ENCODE measurements at places on chromosomes 6 and 20. TPM values are rescaled to one million over a fixed set of nuclear protein-coding genes. Genes with fewer than 3 reads are reported as not detected.

DNA sequence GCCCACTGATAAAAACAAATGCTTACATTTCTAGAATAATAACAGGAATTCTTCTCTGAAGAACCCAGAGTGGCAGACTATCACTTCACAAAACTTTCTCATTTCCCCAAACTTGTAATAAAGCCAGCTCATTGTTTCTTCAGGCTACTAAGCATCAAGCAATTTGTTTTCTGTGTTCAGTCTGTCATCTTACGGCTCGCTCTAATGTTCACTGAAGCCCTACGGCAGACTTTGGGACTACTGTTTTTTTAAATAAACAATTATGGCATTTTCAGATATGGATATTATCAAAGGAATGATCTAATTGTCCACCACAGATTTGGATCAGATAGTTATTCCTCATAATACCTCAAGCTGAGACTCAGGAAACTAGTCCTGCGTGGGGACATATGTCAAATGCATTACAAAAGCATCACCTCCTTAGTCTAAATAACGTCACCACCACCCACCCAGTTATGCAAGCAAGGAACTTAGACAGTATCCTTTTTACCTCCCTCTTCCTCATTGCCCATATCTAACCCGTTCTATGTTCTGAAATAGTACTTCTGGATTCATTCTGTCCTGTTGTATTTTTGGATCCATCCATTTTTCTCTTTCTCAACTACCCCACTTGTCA is 415.1 kb downstream of the PLCB1 start:
- DNase-seq, result no peak

SMOC2 gene
- 77.6 TPM for total RNA-seq

PRL gene
- total RNA-seq, result not detected

DNA sequence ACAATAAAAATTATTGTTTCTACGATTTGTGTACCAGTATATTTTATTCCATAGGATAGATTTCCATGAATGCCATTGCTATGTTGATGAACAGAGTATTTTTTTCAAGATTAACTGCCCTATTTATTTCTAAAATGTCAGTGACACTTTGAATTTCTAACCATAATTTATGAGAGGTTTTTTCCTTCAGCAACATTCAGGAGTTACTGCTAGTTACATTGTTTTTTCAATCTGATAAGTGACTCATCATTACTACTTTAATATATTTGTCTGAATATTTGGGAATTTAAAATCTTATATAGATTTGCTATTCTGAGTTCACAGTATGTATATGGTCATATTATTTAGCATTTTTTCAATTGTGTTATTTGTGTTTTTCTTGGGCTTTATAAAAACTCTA is 6.0 kb upstream of the OR2B6 start:
- no peak for DNase-seq

- DNase-seq, result no peak
These were observed 17.6 kb upstream of the L3MBTL3 start for GRCh38 chr6:130000526-130001421.

ZSCAN16 gene
- total RNA-seq, result 4.8 TPM

DNA sequence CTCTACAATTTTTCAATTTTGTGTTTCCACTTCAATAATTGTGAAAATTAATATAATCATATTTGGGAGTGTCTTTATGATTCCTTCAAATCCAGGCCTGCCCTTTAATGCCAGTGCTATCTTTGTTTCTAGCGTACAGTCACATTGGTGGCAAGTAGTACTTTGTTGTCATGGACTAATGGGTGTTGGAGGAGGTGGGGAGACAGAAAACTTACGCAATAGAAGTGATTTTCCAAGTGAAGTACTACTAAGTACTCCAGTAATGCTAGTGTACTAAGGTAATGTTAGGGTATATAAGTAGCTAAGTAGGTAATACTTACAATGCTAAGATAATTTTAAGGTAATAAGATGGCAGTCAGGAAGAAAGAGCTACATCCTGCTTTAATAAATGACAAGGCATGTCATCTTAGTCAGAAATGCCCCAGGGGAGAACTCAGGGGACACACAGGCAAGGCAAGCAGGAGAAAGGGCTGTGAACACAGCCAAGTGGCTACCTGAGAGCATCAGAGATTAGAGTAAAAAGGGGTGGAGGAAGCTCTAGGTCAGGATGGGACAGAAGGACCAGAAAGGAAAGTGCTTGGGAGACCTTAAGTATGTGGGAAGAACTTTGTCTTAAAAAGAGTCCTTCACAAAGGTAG is 217.2 kb upstream of the PRDM1 start:
- DNase-seq, result no peak

- no peak for DNase-seq
These were observed 220.7 kb downstream of the ARHGAP18 start for GRCh38 chr6:129489215-129489765.

HMGCLL1 gene
- total RNA-seq, result 0.42 TPM

GRCh38 chr6:154167126-154167525 is 128.1 kb downstream of the OPRM1 start:
- DNase-seq, result no peak

PHF1 gene
- 67.6 TPM for total RNA-seq

DNA sequence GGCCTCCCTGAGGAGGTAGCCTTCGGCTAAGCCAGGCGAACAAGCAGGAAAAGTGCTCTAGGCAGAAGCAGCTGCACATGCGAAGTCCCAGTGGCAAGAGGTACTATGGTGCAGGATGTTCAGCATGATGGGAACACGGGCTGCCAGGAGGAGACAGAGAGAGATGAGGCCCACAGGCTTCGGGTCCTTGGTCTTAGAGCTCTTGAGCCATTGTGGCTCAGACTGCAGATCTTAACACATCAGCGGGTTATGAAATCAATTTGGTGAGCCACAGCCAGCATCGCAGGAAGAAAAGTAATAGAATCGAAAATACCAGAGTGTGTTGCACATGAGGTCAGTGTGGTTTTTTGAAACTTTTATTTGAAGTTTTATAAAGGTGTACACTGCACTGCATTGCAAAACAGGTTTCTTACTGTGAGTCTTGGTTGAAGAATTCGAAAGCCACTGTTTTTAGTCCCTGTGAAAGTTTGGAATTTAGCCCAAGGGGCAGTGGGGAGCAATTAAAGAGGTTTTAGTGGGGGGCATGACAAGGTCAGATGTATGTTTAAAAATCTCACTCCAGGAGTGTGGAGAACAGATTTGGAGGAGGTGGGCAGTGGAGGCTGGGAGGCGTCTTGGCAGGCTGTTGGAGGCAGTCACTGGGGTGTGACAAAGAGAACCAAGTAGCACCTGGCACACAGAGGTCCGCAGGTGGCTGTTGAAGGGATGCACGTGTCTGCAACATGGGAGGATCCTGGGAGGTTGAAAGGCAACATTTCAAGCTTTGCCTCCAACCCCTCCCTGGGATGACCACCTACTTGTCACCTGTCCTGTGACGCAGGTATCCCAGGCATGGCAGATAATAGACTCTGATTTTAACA is 69.3 kb downstream of the EYA2 start:
- no peak for DNase-seq

DNA sequence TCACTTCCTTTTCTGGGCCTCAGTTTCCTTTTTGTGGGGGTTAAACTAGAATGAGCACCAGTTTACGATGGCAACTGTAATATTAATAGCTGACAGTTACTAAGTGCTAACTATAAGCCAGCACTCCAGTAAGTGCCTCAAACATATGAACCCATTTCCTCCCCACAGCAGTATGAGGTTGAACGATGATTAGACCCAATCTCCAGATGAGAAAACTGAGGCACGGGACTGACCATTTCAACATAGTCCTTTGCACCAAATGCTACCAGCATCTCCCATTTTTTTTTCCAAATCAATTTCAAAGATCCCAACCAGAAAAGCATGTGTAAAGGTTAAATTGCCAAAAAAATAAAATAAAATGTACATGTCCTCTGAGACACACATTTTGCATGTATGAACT is 7.1 kb downstream of the SLC13A3 start:
- DNase-seq, result no peak

DNA sequence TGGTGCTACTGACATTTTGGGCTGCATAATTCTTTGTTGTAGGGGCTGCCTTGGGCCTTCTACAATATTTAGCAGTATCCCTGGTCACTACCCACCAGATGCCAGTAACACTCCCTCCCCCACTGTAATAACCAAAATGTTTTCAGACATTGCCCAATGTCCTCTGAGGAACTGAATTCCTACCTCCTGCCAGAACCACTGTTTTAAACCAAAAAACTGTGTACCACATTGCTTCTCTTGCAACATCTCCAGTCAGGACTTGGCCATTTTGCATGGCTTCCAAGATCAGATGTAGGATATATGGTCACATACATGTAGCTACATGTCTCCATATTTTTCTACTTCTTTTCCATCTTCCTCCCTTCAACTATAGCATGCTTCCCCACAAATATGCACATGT is 97.4 kb upstream of the IFNGR1 start:
- DNase-seq, result no peak

FAM209B gene
- 0.65 TPM for total RNA-seq

DPPA5 gene
- not detected for total RNA-seq

GRCh38 chr6:35427851-35428321 is 24.3 kb upstream of the FANCE start:
- DNase-seq, result no peak

RPL10A gene
- 1,010 TPM for total RNA-seq

GSTA3 gene
- total RNA-seq, result not detected

- no peak for DNase-seq
These were observed 239.3 kb upstream of the SULF2 start for GRCh38 chr20:48024539-48024938.

TFAP2A gene
- not detected for total RNA-seq

ADGB gene
- not detected for total RNA-seq

GMPR gene
- 14.7 TPM for total RNA-seq

DNA sequence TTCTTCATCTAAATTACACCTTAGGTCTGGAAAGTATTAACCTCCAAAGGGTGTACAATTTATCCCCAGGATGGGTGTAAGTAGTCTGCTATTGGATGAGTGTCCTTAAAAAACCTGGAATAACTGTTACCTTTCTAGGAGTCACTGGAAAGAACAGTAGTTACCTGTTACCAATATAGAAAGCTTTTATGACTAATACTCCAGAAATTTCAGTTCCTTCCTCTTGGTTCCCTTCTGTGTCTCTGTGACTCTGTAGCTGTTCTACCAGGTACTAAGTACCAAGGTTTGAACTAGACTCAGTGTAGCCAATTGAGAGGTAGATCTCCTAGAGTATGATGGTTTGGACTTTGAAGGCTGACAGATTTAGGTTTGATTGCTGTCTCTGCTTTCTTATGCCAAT is 47.0 kb upstream of the TBX18 start:
- no peak for DNase-seq

NPEPL1 gene
- total RNA-seq, result 31.4 TPM

HRH3 gene
- total RNA-seq, result not detected

DNA sequence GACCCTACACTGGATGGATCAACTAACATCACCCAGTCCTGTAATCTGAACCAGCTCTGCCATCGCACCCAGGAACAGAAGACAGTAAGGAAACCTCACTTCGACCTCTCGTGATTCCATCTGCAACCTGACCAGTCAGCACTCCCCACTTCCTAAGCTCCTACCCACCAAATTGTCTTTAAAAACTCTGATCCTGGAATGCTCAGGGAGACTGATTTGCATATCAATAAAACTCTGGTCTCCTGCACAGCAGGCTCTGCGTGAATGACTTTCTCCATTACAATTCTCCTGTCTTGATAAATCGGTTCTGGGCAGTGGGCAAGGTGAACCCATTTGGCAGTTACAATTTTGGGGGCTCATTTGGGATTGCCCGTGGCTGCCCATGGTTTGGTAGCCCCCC is 18.3 kb upstream of the AGPAT4 start:
- no peak for DNase-seq

All from posterior vena cava (tissue), 2 donors.